ENCODE measurements at places on chromosomes 3 and 15. TPM values are rescaled to one million over a fixed set of nuclear protein-coding genes. Genes with fewer than 3 reads are reported as not detected.

The SYNPR gene
- total RNA-seq = not detected

The TLR9 gene
- total RNA-seq = not detected

The ZDHHC19 gene
- total RNA-seq = not detected

The EAF2 gene
- 1.5 TPM for total RNA-seq

The HHLA2 gene
- total RNA-seq = not detected

The CGNL1 gene
- 27.1 TPM for total RNA-seq

The TGM4 gene
- 0.24 TPM for total RNA-seq

The ST8SIA2 gene
- 0.35 TPM for total RNA-seq

The XYLB gene
- total RNA-seq = 6.1 TPM

The DUOXA2 gene
- total RNA-seq = not detected

The KLHL6 gene
- total RNA-seq = 14.8 TPM

The CCDC54 gene
- total RNA-seq = not detected

The ELL3 gene
- 2.4 TPM for total RNA-seq
